ENCODE measurements at places on chromosomes 5 and 9. TPM values are rescaled to one million over a fixed set of nuclear protein-coding genes. Genes with fewer than 3 reads are reported as not detected.
A peak's percentile ranks its signal among the peaks of the same experiment; 100 is the strongest.

- no peak for DNase-seq
Measured at GRCh38 chr5:126354858-126355731, 68.1 kb upstream of the GRAMD2B start.

TTC39B gene
- 4.0 TPM for polyA plus RNA-seq

DNA sequence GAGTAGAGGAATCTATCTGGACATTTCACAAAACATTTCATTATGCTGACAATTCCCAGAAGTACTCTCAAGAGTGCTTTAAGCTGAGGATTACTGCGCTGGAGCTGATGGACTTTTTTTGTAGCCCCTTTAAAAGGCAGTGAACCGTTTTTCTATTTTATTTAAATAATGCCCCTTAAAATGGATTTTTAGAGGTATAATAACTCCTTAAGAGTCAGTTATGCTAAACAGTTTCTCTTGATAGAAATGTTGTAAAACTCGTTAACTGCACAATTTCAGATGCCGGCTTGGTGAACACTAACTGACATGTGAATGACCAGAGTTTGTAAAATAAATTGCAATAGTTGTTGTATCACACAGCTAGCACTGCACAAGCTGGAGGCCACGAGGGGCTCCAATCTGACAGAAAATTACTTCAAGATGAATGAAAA is 174.0 kb downstream of the NR2F1-AS1 start:
- no peak for DNase-seq

INSL6 gene
- not detected for polyA plus RNA-seq

GRCh38 chr9:136644593-136645351 is 17.9 kb upstream of the EGFL7 start:
- no peak for DNase-seq

DNA sequence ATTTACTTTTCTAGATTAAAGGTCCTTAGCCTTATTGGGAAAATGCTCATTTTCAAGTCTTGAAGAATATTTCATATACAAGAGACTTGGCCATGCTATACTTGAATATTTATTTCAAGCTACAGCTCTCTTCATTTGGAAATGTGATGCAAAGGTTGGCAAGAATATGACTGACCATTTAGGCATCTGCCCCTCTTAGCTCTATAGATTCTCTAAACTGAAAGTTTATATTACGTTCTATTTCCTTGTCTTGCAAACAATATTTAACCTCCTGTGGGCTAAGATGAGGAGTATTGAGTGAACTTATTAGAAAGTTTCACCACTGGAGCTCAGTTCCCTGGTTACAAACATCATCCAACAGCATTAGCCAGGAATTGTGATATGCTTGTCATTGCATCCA is 593.1 kb downstream of the MAT2B start:
- no peak for DNase-seq

- no peak for DNase-seq
Measured at GRCh38 chr5:31809050-31809870, 170.3 kb downstream of the PDZD2 start.

DNA sequence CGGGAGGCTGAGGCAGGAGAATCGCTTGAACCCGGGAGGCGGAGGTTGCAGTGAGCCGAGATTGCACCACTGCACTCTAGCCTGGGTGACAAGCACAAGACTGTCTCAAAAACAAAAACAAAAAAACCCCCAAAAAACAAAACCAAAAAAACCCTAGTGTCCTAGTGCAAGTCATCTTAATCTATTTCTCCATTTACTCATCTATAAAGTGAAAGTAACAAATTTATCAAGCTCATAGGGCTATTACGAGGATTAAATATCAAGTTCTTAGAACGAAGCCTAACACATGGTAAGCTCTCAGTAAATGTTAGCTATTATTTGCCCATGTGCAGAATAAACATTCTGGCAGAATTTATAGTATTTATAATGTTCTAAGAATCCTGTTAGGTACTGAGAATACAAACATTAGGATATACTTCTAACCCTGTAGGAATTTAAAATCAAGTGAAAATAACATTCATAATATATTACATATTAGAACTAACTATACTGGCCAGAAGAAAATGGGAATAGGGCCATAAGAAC is 45.0 kb downstream of the GOLPH3 start:
- no peak for DNase-seq

GRCh38 chr5:93570294-93571113 is 10.5 kb downstream of the NR2F1-AS1 start:
- DNase-seq, result no peak

MXD3 gene
- polyA plus RNA-seq, result 0.89 TPM

CARD9 gene
- 0.23 TPM for polyA plus RNA-seq

PCDHB12 gene
- not detected for polyA plus RNA-seq

ANKS6 gene
- polyA plus RNA-seq, result 2.9 TPM

- no peak for DNase-seq
Measured at GRCh38 chr9:109307380-109308240, 13.2 kb downstream of the EPB41L4B start.

CCNO gene
- polyA plus RNA-seq, result not detected

GRCh38 chr5:119515192-119515591 is 62.9 kb downstream of the HSD17B4 start:
- no peak for DNase-seq

GRCh38 chr5:142664636-142665035 is 21.3 kb downstream of the FGF1 start:
- no peak for DNase-seq

- no peak for DNase-seq
Measured at GRCh38 chr5:86838083-86838482, 220.3 kb downstream of the COX7C start.

PRDM9 gene
- polyA plus RNA-seq, result not detected

- DNase-seq, result peak; percentile 10
Measured at GRCh38 chr5:143275512-143276363, 127.7 kb downstream of the NR3C1 start.

- no peak for DNase-seq
Measured at GRCh38 chr9:124268248-124268647, 10.5 kb downstream of the NEK6 start.

- DNase-seq, result no peak
Measured at GRCh38 chr9:134891053-134891452, 10.4 kb downstream of the FCN2 start.

DNA sequence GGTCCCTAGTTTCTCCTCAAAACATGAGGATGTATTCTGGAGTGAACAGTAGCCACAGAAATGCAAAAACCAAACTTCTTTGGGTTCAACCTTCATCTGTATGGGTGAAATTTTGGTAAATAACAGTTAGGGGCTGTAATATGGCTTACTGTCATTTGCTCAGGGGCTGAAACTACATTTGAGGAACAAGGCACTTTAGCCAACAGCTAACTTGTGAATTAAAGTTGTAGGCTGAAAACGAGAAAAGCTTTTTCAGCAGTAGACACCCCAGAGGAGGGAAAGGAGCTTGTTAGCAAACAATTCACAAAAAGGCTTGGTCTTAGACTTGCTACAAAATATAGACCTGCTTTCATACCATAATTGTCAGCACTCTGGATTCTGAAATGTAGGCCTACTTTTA is 6.6 kb downstream of the TMEM171 start:
- DNase-seq, result no peak

DNA sequence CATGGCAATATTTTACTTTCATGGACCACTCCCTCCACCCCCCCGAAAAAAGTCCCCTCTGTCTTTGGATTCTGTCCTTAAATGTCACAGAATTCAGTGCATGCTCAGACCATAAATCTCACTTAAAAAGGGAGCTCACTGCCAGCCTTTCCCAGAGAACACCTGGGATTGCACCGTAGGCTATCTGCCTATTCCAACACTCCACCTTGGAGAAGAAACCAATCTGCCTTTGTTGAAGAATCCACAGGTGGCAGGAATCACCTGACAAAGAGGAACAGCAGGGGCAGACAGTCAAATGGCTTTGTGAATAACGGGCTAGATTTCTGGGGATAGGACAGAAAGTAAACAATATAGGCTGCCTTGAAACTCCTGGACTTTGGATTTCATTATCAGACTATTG is 306.7 kb upstream of the BRINP1 start:
- DNase-seq, result no peak

- no peak for DNase-seq
Measured at GRCh38 chr5:111932628-111933027, 175.6 kb upstream of the NREP start.
